Chondrocyte (in vitro differentiated cells): ENCODE measurements at places on chromosomes 6 and 20.

DNA sequence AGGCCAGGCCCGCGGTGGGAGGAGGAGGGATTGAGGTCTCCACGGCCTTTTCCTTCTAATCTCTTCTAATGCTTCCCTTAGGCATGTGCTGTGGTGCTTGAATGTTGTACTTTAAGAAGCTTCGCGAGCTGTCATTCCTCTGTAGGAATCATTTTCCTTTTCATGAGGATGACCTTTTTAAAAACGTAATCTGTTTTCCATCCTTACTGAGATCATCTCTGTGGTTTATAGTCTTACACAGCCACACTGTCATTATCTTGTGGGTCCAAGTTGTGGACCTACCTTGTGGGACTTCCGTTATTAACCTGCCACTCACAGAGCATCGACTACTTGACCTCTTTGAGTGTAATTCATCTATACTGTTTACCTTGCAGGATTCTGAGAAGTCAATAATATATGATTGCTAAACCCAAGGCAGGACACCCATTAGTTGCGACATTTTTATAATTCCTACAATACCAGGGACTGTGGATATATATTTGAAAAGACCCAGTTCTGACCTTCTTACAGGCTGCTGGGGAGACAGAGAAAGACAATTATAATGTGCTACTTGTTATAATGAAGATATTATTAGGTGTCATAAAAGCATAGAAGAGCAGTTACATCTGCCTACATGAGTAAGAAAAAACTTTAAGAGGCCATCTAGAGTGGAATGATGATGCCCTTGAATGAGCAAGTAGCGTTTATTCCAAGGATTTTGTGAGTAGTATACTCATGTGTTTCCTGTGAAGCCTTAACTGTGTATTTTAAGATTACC is 842 bp downstream of the SLC25A27 start:
- DNase-seq: no peak

GRCh38 chr6:56593801-56594318 is 48.8 kb downstream of the DST start:
- no peak for DNase-seq

DNA sequence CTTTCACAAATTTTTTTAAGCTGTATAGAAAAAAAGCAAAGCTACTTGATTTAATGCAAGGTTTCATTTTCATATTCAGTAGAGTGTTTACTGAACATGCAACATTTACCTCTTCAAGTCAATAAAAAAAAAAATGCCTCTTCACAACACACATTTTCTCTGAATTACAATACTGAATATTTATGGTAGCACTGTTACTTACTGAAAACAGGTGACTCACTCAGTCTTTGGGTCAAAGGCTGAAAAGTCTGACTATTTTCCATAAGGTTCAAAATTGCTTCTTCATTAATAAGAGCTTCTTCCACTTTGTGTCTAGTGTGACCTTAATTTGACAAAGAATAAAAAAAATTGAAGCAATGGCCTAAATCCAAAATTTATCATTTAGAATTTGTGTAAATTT is 101.9 kb downstream of the REV3L start:
- no peak for DNase-seq

DNA sequence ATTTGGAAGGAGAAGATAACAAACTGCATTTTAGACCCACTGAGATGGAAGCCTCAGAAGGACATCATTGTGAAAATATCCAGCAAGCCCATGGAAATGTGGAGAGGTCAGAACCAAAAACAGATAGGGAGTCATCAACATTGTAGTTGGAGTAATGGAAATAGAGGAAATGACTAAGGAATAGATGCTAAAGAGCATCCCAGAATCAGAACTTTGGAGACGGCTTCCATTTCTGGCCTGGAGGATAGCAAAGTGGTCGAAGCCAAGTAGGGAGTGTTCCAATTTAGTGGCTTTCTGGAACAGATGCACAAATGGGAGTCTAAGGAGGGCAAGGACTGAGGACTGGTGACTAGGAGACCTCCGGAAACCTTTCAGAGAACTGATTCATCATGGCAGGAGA is 3.6 kb downstream of the BEND6 start:
- DNase-seq: no peak

DNA sequence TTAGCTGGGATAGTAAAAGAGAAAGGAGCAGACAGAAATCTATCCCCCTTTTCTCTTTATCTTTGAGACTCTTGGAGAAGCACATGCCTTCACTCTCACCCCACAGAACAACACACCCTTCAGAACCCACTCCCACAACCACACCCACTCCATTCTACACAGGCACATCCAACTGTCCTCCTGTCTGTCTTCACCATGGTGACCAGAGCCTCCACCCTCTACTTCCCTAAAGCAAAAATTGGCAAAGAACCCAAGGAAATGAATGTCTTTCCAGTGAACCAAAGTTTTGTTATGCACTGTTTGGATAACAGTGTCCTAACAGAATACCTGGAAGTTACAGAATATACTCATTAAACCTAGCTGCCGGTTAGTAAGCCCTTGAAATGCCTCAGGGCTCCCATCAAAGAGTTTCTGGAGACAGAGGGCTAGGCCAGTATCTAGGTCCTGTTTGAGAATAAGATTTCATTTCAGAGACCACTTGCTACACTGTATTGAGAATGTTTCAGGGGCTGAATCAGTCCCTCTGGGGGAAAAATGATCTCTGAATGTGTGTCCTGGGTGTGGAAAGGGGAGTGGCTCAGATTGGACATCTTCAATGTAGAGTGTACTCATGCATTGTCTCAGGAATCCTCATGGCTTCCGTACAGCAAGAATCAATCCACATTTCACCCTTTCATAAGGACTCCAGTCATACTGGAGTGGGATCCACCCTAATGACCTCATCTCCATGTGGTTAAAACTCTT is 101.1 kb downstream of the LY86 start:
- no peak for DNase-seq

GRCh38 chr20:48898210-48898609 is 23.3 kb upstream of the ARFGEF2 start:
- DNase-seq: peak; percentile 38

- DNase-seq: no peak
These were observed 263.9 kb downstream of the FARS2 start for GRCh38 chr6:5525209-5525608.

DNA sequence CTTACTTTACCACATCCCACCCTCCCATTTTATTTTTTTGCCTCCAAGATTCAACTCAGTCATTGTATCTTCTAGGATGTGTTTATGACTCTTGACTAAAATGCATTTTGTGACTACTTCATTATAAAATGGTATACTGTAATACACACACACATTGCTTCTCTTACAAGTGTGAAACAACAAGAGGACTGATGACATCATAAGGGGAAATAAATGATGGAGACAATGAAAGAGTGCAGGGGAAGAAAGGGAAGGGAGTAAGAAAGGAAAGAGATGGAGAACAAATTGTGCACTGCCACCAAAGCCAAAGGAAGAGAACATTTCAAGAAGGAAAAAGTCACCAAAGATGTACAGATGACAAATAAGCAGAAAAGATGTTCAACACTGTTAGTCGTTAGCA is 102.6 kb downstream of the CD164 start:
- no peak for DNase-seq
